ENCODE measurements at places on chromosomes 5 and 9. TPM values are rescaled to one million over a fixed set of nuclear protein-coding genes. Genes with fewer than 3 reads are reported as not detected.

DNA sequence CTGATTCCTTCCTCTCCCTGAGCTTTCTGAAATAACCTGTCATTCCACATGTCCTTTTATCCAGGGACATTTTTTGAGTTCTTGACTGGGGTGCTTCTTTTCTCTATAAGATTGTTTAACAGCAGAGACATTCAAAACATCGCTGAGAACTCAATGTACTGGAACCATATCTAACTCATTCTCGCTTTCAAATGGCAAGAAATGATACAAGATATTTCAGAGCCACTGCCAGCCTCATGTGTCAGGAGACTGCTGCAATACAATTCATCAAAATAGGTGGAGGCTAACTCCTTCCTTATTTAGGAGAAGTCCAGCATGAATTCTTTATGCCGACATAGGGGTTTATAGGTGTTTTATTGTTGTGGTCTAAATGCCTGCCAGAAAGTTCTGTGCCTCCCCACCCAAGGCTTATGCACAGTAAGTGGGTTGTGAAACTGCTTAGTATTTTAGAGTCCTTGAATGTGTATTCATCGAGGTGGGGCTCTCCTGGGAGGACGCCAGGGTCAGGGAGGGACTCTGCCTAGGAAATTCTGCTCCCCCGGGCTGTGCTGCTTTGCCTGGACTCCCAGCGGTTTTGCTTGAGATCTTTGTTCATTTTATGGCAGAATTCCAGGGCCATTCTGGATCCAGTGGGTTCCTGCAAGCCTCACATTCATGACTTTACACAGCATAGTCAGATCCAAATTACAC, 53.9 kb downstream of the ZNF474 start:
- peaks cover 47% of the 10 kb centered on the region for H3K4me1 ChIP-seq
- H3K27me3 ChIP-seq = no peaks in the 10 kb centered on the region
- peak overlapping the region; percentile 68 for H3K4me3 ChIP-seq

- peaks cover 11% of the 10 kb centered on the region for H3K4me1 ChIP-seq
- peak; percentile 71 for DNase-seq
- no peaks in the 10 kb centered on the region for H3K27me3 ChIP-seq
- H3K4me3 ChIP-seq = 0 out of 2 replicates have a peak overlapping the region, but pooled peaks have one; percentile 3
Observed at GRCh38 chr5:67038817-67039603, 157.6 kb downstream of the CD180 start.

GRCh38 chr9:131668439-131669268, 71.2 kb downstream of the RAPGEF1 start:
- H3K4me1 ChIP-seq = peaks cover 28% of the 10 kb centered on the region
- no peaks in the 10 kb centered on the region for H3K27me3 ChIP-seq
- H3K4me3 ChIP-seq = 0 out of 2 replicates have a peak overlapping the region, but pooled peaks have one; percentile 8

GRCh38 chr5:140673187-140673976, at the start of gene DND1:
Gene DND1 (minus strand): TSS chr5:140673576. CDS start chr5:140673542, 34 bp downstream.
- H3K27ac ChIP-seq = no peak within 1 kb of the TSS
- peak within 1 kb of the TSS; percentile 45 for H3K4me3 ChIP-seq
- no peaks in the 10 kb centered on the region for H3K4me1 ChIP-seq
- DNase-seq = no peak

- no peak overlapping the region for H3K4me3 ChIP-seq
- H3K36me3 ChIP-seq = no peaks in the 10 kb centered on the region
- peak overlapping the region; percentile 46 for H3K27ac ChIP-seq
Observed at GRCh38 chr9:114722081-114722621, 40.2 kb upstream of the TEX48 start.

DNA sequence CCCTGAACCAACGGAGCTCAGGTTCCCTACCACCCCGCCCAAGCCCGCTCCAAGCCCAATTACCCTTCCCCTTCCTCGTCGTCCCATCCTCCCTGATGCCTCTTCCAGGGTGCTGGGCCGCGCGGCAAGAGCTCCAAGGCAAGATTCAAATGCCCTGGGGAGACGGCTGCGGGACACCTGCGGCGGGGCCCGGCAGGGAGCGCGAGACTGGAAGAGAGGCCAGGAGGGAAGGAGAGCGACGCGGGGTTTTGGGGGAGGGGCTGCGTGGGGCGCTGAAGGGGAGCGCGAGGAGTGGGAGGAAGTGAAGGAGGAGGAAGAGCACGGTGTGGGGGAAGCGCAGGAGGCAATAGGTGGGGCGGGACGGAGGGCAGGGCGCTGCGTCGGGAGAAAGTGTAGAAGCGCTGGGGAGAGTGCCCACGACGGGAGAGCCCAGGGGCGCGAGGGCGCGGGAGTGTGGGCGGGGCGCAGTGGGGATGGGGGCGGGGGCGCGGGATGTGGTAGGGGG, 975 bp upstream of the NXNL2 start:
- peak overlapping the region; percentile 36 for H3K27ac ChIP-seq
- peaks cover 15% of the 10 kb centered on the region for H3K4me1 ChIP-seq
- H3K4me3 ChIP-seq = peak overlapping the region; percentile 74

GRCh38 chr5:64767959-64768357, 533 bp downstream of the SREK1IP1 start:
- H3K36me3 ChIP-seq = 0 out of 2 replicates have a peak, but pooled peaks cover 3% of the 10 kb centered on the region
- H3K27me3 ChIP-seq = no peaks in the 10 kb centered on the region
- peak overlapping the region; percentile 99 for H3K4me3 ChIP-seq
- peak overlapping the region; percentile 79 for H3K27ac ChIP-seq
- DNase-seq = peak; percentile 43

PHF24 gene
- not detected for polyA plus RNA-seq

GDA gene
- not detected for polyA plus RNA-seq

TGFBI gene
- 7,159 TPM for polyA plus RNA-seq

CDHR2 gene
- not detected for polyA plus RNA-seq

PLPP7 gene
- polyA plus RNA-seq = 0.67 TPM

PFN3 gene
- not detected for polyA plus RNA-seq
